ENCODE measurements at places on chromosomes 7 and 10.
A peak's percentile ranks its signal among the peaks of the same experiment; 100 is the strongest.

- no peak for DNase-seq
Measured at GRCh38 chr7:12572941-12573575, 2.5 kb downstream of the SCIN start.

DNA sequence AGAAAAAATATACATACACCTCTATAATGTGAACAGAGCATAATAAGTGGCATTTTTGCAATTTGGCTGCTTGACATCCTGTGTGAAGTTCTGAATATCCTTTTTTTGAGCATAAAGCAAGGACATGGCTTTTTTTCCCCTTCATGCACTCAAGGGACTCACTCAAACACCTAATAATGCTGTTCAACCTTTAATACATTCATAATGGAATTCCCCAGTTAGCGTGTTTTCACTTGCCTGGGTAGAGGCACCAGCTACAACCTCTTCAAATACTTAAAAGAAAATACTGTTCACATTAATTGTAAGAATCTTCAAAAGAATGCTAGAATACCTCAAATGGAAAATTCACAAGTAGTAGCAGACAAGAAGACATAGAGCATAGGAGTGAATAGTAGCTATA is 316.8 kb downstream of the PCDH15 start:
- DNase-seq = no peak

DNA sequence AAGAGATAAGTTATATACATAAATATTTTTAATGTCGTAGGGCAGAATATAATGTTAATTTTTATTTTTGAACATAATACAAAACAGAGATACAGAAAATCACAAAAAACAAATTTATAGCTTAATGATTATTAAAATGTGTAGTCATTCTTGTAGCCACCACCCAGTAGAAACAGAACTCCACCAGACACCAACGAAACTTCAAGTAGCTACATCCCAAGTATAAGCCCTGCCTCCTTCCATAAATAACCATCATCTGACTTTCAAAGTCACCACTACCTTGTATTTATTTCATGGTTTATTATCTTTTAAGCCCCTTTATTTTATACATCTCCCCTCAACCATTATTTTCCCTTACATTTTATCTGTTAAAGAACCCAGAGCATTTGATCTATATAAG is 111.9 kb upstream of the ZWINT start:
- DNase-seq = no peak

DNA sequence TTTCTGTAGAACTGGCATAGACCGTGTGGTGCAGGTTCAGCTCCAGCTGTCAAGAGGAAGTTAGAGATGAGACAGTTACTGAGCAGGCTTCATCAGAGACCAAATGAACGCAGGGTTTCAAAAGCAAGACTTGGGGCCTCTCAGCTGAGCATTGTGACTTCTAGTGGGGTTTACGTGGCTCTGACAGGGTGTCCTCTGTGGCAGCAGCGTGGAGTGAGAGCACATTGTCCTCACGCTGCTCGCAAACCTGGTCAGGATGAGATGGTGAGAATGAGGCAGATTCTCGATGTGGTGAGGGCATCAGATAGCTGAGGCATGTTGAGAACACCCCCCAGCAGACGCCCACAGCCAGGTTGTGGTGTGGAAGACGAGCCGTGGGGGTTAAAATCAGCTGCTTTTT is 126.0 kb downstream of the DNAJB6 start:
- DNase-seq = no peak

DNA sequence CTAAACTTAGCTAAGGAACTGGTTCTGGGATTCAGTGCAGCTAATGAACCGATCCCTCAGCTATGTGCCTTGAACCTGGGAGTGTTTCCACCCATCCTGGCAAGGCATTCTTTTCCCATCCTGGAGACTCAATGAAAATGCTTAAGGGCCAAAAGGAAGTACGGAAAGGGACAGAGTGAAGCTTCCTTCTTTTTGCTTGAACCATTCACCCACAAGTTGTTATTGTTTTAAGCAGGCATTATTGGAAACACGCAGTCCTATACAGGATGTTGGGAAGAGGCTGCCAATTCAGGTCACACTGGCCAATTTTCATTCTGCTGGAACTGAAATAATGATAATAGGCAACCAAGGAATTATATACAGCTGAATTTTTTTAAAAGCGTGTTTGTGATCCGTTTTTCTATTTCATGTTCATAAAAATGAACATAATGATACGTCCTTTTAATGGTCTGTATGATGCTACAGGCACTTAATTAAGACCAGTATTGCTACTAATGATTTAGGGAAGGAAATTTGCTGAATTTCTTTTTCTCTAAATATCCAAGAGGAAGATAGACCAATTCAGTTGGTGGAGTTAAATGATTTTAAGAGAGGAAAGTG is 57.8 kb upstream of the FZD1 start:
- no peak for DNase-seq

DNA sequence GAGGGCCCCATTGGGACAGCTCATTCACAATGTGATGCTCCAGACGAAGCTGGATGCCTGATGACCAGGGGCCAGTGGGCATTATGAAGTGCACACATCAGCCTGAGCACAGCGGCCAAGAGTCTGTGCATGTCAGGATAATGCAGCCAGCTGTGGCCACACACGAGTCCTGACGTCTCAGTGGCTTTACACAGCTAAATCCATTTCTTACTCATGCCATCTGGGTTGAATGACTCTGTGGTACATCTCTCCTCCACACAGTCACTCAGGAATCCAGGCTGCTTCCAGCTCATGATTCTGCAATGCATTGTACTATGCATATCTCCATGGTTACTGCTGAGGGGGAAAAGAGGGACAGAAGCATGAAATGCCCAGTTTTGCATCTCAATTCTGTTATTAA is 123.6 kb downstream of the PRLHR start:
- peak; percentile 56 for DNase-seq

GRCh38 chr10:132899751-132900065 is 42.7 kb downstream of the CFAP46 start:
- no peak for DNase-seq

DNA sequence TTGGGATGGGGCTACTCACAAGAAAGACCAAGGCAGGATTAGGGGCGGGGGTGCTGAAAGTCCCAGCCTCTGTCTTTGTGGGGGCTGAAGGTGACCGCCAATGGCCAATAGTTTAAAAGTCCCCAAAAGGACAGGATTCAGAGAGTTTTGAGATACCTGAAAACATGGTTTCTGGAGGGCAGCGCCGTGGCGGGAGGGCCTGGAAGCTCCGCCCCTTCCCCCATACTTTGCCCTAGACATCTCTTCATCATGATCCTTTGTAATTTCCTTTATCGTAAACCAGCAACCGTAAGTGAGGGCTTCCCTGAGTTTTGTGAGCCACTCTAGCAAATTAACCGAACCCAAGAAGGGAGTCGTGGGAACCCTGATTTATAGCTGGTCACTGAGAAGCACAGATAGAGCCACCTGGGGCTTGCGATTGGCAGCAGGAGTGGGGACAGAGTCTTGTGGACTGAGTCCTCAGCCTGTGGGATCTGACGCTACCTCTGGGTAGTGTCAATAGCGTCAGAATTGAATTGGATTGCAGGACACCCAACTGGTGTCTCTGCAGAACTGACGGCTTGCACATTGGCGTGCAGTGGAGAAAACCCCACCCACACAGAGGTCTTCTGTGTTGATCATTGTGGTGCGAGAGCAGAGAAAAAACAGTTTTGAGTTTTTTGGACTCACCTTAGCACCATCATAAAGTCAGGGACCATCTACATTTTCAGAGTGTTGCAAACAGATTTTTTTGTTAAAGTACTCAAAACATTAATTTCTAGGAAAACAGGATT is 169.3 kb downstream of the USP6NL start:
- DNase-seq = no peak

DNA sequence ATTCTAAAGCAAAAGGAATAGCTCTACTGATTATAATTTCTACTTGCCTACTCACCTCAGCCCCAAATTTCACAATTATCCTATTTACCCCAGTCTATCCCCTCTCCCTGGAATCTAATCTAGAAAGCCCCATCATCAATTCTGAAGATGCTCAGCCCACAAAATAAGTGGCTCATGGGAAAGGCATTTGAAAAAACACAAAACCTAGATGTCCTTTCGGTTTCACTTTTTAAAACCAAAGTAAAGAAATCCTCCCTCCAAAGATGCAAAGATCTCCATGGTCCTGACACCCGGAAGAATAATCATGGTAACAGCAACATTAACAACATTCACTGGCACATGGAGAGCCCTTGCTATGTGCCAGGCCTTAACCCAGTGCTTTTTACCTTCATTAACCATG is 224.8 kb downstream of the FGFR2 start:
- DNase-seq = no peak

DNA sequence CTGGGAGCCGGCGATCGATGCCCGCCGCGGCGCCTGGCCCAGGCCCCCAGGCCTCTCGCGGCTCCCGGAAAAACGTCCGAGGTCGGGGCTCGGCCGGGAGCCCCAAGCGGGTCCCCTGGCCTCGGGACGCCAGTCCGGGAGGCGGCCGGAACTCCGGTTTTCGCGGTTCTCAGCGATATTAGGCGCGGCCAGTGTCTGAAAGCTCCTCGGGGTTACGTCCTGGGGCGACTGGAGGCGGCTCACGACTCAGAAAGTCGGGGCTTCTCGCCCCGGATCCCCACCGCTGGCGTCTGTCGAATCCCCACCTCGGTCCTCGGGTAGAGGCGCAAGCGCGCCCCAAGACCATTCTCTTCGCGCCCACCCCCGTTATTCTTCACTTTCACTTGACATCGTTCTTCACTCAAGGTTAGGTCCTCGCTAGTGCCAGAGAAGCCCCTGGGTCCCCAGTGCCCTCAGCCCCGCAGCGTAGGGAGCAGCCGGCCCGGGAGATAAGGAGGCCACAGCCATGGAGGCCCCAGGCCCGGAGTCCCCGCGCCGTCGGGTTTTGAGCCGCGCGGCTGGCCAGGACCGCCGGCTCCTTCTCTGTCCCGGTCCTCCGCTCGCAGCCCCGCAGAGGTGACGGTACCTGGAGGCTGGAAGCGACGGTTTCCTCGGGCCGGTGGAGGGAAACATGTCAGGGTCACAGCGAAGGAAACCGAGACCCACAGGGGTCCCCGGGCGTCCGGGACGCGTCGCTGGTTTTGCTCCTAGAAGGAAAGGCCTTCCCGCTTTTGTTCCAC is 35.2 kb upstream of the EBLN1 start:
- no peak for DNase-seq

- no peak for DNase-seq
Measured at GRCh38 chr10:43160921-43161255, 22.6 kb downstream of the CSGALNACT2 start.

DNA sequence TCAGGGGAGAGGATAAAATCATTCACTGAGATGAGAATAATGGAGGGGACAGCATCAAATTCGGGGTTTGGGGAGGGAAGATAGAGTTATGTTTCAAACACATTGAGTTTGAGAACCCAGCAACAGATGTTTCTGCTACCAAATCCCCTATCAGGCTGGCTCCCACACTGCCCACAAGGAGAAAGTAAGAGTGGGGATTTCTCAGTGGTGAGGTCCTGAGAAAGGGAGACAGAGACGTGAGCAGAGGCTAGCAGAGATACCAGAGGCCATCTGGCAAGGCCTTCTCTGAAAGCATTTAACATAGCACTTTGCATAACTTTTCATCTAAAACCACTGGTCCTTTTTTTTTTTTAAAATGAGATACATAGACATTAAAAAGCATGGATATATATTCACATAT is 7.8 kb upstream of the SLF2 start:
- DNase-seq = no peak

DNA sequence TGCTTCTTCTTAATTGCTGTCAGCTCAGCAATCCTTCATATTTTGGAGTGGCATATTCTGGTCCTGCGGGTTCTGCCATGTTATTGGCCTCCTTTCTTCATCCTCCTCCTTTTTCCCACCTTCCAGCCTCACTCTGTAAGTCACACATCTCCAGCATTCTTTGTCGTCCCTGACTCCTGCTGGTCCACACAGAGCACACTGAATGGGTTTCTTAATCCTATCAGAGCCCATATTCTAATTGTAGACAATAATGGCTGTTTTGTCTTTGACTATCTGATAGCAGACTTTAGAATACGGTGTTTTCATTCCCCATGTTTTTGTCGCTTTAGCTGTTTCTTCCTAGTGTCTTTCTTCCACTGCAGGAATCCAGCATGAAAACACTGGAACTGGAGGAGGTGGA is 389.6 kb downstream of the REEP3 start:
- no peak for DNase-seq

- no peak for DNase-seq
Measured at GRCh38 chr10:110013630-110014293, 6.0 kb downstream of the ADD3 start.

DNA sequence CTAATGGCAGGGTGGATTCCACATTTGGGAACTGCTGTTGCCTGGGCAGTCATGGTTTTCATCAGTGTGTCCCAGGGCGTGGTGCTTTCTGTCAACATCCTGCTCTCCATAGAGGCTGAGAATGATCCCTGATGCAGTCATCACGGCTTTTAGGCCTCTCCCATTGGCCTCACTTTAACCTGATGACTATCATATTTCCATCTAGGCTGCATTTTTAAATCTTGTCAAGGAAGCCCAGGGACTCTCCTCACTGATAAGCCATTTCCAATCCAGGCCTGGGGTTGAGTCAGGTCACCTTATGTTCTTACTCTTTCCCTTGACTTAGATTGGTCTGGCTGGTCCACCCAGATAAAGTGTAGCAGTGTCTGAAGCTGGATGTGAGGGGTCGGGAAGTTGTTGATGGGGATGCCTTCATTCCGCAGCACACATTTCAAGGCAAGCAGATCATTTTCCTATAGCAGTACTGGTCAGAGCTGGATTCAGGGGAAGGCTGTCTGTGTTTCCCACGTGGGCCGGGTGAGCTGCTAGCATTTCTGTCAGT is 177.0 kb downstream of the AUTS2 start:
- DNase-seq = no peak

GRCh38 chr7:121531175-121532070 is 135.3 kb upstream of the FAM3C start:
- DNase-seq = peak; percentile 20

DNA sequence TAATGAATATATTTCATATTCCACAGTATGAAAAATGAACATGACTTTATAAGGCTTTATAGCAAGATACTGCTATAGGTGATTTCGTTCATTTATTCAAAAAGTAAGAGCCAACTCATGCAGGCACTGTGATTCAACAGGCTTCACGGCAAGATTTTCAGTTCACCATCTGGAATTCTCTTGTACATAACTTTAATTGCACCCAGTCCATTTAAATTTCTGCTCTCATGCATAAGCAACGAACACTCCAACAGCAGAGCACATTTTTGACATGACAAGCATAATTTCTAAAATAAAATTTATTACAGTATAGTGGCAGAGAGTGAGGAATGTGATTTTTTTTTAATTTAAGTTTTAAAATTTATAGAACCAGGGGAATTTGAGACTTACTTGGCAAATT is 436.1 kb downstream of the PHTF2 start:
- DNase-seq = no peak
